ENCODE measurements at places on chromosomes 3 and 15. TPM values are rescaled to one million over a fixed set of nuclear protein-coding genes. Genes with fewer than 3 reads are reported as not detected.

- H3K36me3 ChIP-seq = peaks cover 25% of the 10 kb centered on the region
- H3K27me3 ChIP-seq = no peaks in the 10 kb centered on the region
- H3K4me3 ChIP-seq = no peak overlapping the region
Observed at GRCh38 chr15:59260090-59260489, 53.4 kb downstream of the LDHAL6B start.

DNA sequence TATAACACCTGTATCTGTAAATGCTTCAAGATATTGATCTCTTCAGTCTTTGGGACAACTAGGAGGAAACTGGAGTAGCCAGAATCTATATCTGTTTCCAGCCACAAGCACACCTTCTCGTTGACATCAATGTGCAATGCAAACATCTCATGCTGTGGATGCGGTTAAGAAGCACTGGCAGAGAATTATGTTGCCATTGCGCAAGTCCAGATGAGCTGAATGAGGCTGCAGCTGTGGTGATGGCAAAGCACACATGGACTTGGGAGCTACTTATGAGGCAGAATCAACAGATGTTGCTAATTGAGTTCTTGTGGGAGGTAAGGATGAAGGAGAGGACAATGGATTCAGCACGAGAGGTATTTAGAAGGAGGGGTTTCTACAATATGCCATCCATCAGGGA, 90.9 kb downstream of the STRIT1 start:
- H3K4me3 ChIP-seq = no peak overlapping the region
- H3K36me3 ChIP-seq = no peaks in the 10 kb centered on the region
- no peaks in the 10 kb centered on the region for H3K4me1 ChIP-seq
- no peak for DNase-seq
- H3K27ac ChIP-seq = no peak overlapping the region
- no peaks in the 10 kb centered on the region for H3K27me3 ChIP-seq

- no peak overlapping the region for H3K27ac ChIP-seq
- H3K4me3 ChIP-seq = no peak overlapping the region
- DNase-seq = peak; percentile 17
- H3K36me3 ChIP-seq = no peaks in the 10 kb centered on the region
- no peaks in the 10 kb centered on the region for H3K27me3 ChIP-seq
Observed at GRCh38 chr3:59313365-59313764, 263.5 kb upstream of the CFAP20DC start.

GRCh38 chr3:4825436-4826236, 153.6 kb upstream of the BHLHE40 start:
- peaks cover 33% of the 10 kb centered on the region for H3K4me1 ChIP-seq
- no peak overlapping the region for H3K4me3 ChIP-seq
- no peaks in the 10 kb centered on the region for H3K36me3 ChIP-seq
- no peak overlapping the region for H3K27ac ChIP-seq
- no peak for DNase-seq

Gene MASP1
- total RNA-seq = 2.3 TPM

- no peak for DNase-seq
- no peak overlapping the region for H3K4me3 ChIP-seq
- no peak overlapping the region for H3K27ac ChIP-seq
- H3K27me3 ChIP-seq = no peaks in the 10 kb centered on the region
- no peaks in the 10 kb centered on the region for H3K36me3 ChIP-seq
Observed at GRCh38 chr3:16252243-16252978, 12.3 kb downstream of the DPH3 start.

Gene RTP3
- not detected for total RNA-seq

DNA sequence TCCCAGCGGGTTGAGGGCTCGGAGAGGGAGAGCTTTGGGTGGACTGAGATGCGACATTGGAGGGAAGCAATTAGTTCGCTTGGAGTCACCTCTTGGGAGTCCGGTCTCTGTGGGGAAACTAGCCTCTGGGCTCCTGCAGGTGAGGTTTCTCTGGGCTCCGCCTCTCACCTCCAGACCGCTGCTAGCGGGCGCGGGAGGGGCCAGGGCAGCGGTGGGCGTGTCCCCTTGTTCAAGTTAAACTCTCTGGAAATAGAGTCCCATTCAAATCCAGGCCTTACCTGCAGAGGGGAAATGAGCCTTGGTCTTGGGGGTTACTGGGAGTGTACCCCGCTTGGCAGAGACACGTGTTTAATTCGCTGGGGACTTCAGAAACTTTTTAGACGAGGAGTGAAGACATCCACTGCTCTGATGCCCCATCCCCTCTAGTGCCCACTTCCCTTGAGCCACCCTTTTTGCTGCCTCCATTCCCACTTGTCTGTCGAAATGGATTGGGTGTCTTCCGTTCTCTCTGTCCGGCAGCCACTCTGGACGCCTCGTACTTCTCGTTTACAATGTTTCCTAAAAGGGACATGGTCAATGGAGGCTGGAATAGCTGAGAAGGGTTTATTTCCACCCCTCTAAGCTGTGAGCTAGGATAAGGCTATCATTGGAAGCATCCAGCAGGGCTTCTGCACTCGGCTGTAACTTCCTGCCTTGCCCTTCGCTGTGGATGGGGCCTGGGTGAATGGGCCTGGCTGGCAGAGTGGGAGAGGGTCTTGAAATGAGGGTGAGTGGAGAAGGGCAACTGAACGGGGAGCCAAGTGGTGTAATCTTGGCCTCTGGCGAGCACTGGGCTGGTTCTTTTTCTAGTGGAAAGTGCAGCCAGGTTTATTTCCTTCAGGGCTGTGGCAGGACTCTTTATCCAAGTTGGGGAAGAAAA, 1.1 kb downstream of the MITF start:
- peaks cover 15% of the 10 kb centered on the region for H3K4me1 ChIP-seq
- H3K27ac ChIP-seq = no peak overlapping the region
- peak overlapping the region; percentile 74 for H3K4me3 ChIP-seq
- no peaks in the 10 kb centered on the region for H3K27me3 ChIP-seq
- no peak for DNase-seq

- H3K4me1 ChIP-seq = peaks cover 46% of the 10 kb centered on the region
- no peaks in the 10 kb centered on the region for H3K27me3 ChIP-seq
- DNase-seq = no peak
- no peak overlapping the region for H3K4me3 ChIP-seq
- H3K27ac ChIP-seq = no peak overlapping the region
- peaks cover 8% of the 10 kb centered on the region for H3K36me3 ChIP-seq
Observed at GRCh38 chr3:49341996-49342395, 2.1 kb upstream of the USP4 start.

Gene NIPA2
- 159 TPM for total RNA-seq

DNA sequence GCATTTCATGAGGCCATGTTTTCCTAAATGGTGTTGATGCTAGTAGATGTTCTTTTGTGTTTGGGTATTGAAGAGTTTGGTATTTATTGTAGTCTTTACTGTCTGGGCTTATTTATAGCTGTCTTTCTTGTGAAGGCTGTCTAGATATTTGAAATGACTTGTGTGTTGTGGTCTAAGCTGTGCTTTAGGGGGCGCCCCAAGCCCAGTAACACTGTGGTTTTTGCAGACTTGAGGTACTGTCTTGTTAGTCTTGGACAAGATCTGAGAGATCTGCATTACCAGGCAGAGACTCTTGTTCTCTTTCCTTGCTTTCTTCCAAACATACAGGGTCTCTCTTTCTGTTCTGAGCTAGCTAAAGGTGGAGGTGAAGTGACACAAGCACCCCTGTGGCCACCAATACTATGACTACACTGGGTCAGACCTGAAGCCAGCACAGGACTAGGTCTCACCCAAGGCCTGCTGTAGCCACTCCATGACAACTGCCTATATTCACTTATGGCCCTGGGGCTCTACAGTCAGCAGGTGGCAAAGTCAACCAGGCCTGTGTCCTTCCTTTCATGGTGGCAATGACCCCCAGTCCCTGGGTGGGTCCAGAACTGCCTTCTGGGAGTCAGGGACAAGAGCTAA, 152.1 kb upstream of the TBC1D5 start:
- no peak overlapping the region for H3K4me3 ChIP-seq
- no peaks in the 10 kb centered on the region for H3K27me3 ChIP-seq
- DNase-seq = no peak

GRCh38 chr3:7188551-7188950, 327.6 kb downstream of the GRM7 start:
- no peak overlapping the region for H3K4me3 ChIP-seq
- H3K36me3 ChIP-seq = no peaks in the 10 kb centered on the region
- H3K27me3 ChIP-seq = no peaks in the 10 kb centered on the region
- no peaks in the 10 kb centered on the region for H3K4me1 ChIP-seq

DNA sequence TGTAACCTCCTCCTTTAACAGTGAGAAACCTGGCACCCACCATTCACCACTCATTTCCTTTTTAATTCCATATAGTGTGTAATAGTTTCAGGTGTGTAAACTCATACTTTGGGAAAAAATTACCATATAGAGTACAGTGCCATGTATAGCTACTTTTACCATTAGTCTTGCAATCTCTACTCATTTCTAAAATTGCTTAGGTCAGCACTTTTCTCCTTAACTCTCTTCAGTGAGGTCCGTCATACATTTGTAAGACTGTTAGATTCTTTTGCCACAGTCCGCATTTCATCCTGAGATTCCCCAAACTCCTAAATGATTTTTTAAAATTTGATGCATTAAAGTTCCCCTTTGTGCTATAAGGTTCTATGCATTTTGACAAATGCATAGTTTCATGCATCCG, 238.3 kb upstream of the ATP10A start:
- H3K4me3 ChIP-seq = no peak overlapping the region
- DNase-seq = no peak
- no peak overlapping the region for H3K27ac ChIP-seq

GRCh38 chr3:156050918-156051317, 69.5 kb upstream of the KCNAB1 start:
- no peaks in the 10 kb centered on the region for H3K36me3 ChIP-seq
- H3K27me3 ChIP-seq = no peaks in the 10 kb centered on the region
- DNase-seq = no peak
- H3K4me1 ChIP-seq = no peaks in the 10 kb centered on the region
- no peak overlapping the region for H3K27ac ChIP-seq

DNA sequence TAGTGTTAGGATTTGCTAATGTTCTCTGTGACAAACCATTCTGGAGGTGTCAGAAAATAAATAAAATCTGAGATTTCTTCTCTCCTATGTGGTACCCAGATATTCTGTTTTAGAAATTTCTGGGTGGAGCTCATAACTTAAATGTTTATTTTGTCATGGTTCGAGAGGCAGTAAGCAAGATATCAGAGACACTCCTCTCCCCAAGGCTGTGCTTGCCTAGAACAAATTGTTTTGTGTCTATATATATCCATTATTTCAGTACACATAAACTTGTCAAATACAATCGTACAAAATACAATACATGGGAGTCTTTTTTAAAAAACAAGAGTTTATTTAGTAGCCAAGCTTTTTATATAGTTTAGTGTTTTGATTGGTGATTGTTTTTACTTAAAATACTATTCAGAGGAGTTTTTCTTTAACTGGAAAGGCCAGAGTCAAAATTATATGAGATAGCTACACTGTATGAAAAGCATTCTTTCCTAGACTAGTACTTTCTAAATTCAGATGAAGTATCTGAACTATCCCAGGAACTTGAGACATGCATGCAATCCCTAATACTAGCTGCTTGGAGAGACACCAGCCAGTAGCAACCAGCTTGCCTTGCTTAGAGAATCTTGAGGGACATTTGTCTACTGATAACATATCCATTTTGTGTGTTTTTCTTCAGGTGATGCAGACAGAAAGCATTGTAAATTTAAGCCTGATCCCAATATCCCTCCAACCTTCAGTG, 4.7 kb downstream of the EXOG start:
- H3K4me1 ChIP-seq = peaks cover 1% of the 10 kb centered on the region
- no peak overlapping the region for H3K27ac ChIP-seq
- peaks cover 50% of the 10 kb centered on the region for H3K36me3 ChIP-seq
- no peak overlapping the region for H3K4me3 ChIP-seq
- DNase-seq = no peak

GRCh38 chr15:42549032-42549491, 424 bp downstream of the HAUS2 start:
- peaks cover 13% of the 10 kb centered on the region for H3K4me1 ChIP-seq
- peaks cover 50% of the 10 kb centered on the region for H3K36me3 ChIP-seq
- peak overlapping the region; percentile 79 for H3K27ac ChIP-seq

GRCh38 chr3:110598847-110599490, 472.6 kb upstream of the NECTIN3 start:
- peak; percentile 47 for DNase-seq
- peak overlapping the region; percentile 67 for H3K27ac ChIP-seq
- no peak overlapping the region for H3K4me3 ChIP-seq
- peaks cover 18% of the 10 kb centered on the region for H3K4me1 ChIP-seq
- H3K27me3 ChIP-seq = no peaks in the 10 kb centered on the region
- no peaks in the 10 kb centered on the region for H3K36me3 ChIP-seq

Gene TUSC2
- total RNA-seq = 18.7 TPM

DNA sequence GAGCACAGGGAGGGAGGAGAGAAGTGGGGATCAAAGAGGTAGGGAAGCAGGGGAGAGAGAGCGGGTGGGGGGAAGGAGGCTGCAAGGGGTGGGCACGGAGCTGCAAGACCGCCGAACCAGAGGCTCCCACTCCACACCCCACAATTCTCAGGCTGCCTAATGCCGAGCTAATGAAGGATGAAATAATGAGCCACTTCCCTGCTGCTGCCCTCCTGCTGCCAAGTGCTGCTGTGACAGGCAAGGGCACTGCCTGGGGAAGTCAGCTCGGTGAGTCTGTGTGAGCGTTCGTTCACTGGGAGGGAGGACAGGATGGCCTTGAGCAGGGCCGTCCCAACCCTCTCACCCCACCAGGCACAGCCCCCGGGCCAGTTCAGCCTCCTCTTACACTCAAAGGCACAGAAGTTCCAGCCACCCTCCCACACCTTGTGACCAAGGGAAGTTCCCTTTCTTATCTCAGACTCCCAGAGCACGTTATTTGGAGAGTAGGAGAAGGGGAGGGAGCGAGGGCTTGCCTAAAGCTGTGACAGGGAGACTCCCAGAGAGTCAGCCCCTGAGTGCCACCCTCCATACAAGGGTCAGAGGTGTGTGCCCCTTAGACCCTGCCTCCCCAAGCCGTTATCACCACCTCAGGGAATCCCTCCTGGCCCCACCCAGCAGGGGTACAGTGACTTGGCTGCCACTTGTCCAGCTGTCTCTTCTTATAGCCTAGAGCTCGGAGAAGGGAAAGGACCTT, 12.4 kb downstream of the GLYCTK start:
- H3K36me3 ChIP-seq = no peaks in the 10 kb centered on the region
- peak overlapping the region; percentile 16 for H3K27ac ChIP-seq
- H3K4me1 ChIP-seq = peaks cover 33% of the 10 kb centered on the region
- H3K4me3 ChIP-seq = no peak overlapping the region
- no peaks in the 10 kb centered on the region for H3K27me3 ChIP-seq
- DNase-seq = peak; percentile 53

Measured in SJSA1 (cell line).